ENCODE measurements at places on chromosomes 13 and 19.

DNA sequence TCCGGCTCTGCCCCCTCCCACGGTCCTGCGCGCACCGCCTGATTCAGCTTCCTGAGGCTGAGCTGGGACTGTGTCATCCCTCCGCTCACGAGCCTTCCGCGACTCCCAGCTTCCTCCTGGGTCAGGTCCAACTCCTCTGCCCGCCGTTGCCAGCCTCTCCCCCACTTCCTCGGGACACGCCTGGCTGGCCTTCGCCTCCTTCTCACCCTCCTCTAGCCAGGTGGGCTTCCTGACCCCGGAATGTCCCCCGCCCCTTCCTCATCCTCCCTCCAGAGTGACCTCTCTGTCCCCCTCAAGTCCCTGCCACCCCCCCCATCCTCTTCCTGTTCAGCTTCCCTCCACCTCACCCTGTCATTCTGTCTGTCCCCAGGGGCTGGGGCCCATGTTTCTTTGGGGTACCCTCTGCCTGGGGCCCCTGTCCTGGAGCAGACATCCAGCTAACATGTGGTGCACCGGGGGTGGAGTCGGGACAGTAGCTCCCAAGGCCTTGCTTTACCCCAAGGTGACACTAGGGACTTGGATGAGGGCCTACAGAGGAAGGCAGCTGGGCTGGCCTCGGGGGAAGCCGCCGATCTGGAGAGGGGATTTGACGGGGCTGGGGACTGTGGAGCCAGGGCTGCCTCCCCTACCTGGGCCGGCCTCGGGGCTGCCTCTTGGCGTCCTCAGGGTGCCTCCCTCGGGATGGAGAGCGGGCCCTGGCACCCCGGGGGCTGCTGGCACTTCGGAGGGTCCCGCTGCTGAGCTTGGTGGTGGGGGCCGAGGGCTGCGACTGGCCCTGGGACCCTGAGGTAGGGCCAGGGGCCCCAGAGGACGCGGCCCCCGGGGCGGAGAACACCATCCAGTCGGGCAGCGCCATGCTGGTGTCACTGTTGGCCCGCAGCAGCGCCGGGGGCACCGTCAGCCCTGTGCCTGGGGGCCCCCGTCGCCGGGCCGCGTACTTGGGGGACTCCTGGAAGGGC, 16.5 kb downstream of the SHANK1 start:
- DNase-seq, result no peak

- DNase-seq, result no peak
These were observed 242.0 kb downstream of the NDFIP2 start for GRCh38 chr13:79722885-79723445.

DNA sequence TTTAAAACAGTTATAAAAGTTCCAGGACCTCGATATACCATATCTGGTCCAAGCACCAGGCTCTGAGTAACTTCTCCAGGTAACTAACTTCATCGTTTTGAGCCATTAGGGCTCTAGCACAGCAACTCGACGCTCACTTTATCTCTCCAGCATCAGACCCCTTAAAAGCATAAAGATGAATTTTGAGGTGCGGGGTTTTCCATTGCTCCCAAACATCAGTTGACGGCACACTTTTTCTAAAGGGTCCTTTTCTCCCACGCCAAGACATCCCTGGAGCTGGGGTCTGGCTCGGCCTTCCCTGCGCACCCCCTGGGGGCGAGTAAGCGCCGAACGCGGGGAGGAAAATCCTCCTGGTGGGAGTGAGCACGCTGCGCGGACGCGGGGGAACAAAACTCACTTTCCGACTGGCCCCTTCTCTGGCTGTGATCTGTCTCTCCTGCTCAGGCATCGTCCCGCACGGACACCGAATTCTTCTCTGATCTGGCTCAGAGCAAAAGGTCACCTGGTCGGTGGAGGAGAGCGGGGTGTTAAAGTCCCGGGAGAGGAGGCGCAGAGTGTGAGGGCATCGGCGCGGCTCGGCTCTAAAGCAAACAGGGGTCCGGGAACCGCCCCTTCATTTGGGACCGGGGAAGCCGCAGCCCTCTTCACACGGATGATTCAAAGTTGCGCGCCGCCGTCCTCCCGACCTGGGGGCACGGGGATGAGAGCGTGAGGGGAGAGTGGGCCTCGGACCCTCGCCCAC, at the start of gene ATP7B:
TSS of gene ATP7B (minus strand) at position 561 of the 742 bp plus-strand sequence. CDS start at position 448, 113 bp downstream.
- DNase-seq, result no peak

- no peak for DNase-seq
These were observed 220.0 kb downstream of the TEX29 start for GRCh38 chr13:111540486-111540885.

- no peak for DNase-seq
These were observed 32.3 kb upstream of the AKAP11 start for GRCh38 chr13:42239644-42240043.

DNA sequence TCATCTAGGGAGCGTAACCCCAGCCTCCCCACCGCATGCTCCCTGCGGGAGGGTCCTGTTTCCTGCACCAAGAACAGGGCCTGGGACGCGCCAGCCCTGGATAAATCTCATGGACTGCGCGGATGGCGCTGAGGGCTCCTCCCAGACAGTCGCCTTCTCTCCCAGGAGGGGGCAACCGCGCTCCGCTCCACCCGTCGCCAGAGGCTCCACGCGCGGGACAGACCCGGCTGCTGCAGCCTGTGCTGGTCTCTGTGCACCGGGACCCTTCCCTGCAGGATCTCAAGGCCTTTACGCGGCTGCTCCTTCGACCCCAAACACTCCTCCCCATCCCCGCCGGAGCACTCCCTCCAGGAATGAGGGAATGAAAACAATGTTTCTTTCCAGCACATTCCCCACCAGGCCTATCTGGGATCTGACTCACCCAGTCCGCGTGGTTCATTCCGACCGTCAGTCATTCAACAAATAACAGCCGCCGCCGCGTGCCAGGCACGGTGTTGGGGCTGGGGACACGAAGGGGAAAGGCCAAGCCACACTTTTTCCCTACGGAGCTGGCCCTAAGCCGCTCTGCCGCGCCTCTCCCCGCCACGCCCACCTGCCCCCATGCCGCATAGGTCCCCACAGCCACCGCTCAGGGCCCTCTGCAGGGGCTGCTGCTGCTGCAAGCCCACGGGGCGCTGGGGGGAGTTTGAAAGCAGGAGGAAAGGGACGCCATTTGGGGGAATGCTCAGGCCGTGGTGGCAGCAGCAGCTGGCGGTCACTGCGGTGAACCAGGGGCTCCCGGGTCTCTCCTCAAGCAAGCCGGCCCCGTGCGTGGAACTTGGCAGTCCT, 6.0 kb downstream of the PNMA8B start:
- peak; percentile 83 for DNase-seq

- no peak for DNase-seq
These were observed 5.6 kb downstream of the TMEM59L start for GRCh38 chr19:18618236-18618635.

DNA sequence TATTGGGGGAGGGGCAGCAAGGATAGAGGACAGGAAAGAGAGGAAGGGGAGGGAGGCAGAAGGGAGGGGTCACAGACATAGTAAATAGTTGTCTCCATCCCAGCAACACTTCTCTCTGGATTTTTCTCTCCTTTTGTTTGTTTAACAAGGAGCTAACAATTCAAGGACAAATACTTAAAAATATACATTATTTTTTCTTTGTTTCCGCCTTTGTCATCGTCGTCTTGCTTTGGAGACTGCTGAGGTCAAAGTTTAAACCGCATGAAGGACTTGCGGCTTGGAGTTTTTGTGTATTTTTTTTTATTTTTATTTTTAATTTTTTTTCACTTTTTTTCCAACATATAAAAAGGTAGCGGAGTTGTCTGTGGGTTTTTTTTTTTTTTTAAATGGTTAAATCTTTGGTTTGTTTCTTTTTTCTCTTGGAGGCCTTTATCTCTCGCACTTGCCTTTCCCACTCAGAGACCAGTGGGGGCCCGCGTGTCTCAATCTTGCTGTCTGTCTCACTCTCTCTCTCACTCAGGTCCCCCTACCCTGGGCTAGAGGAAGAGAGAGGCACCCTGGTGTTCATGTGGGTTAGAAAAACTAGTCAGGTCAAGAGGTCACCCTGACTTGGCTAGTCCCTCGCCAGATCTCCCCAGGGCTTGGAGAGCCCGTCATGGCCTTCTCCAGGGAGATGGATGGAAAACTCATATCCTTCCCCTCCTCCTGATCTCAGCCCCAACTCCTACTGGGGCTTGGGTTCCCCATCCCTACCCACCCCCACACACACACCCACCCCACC, 11.0 kb downstream of the ZNF574 start:
- DNase-seq, result no peak

DNA sequence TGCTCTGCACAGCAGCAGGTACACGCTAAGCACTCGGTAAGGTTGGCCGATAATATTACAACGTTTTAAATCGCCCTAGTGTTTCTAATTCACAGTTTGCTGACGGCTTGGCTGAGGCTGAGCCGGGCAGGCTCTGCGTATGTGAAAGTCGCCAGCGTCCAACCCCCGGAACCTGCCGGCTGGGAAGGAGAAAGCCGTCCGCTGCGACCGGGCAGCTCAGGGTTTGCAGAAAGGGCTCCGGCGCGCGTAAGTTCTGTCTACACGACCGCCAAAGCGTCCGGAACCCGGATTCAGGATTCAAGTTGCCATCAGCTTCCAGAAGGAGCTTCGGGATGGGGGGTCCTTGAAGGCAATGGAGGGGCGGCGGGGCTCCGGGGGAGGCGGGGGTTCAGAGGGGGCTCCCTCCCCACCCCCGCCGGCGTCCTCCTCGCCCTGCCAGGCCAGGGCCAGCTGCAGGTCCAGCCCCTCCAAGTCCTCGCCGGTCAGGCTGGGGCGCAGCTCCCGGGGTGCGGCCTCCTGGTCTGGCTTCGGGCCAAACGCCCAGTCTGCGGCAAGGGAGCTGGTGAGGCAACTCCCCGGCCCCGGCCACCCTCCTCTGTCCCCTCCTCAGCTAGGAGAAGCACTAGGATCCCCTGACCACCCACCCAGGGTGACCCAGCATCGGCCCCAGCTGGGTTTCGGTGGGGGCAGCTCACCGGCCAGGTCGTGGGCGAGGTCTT, 575 bp downstream of the SMIM44 start:
- DNase-seq, result no peak

DNA sequence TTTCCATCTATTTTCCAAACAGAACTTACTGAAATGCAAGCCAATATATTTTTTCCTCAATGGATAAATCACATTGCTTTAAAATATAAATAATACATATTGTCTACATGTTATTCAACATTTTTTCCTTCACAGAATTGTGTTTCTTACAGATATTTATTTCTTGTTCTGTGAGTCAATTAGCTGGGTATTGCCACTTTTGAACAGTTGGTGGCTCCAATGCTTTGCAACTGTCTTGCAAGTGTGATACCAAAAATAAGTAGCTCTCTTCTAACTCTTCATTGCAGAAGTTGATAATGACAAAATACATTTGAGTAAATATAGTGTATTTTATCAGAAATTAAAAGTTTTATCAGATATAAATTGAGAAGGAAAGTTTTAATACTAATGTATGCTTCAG, 17.1 kb upstream of the GPC5 start:
- no peak for DNase-seq

- no peak for DNase-seq
These were observed 913 bp upstream of the ELAVL3 start for GRCh38 chr19:11481534-11482383.

DNA sequence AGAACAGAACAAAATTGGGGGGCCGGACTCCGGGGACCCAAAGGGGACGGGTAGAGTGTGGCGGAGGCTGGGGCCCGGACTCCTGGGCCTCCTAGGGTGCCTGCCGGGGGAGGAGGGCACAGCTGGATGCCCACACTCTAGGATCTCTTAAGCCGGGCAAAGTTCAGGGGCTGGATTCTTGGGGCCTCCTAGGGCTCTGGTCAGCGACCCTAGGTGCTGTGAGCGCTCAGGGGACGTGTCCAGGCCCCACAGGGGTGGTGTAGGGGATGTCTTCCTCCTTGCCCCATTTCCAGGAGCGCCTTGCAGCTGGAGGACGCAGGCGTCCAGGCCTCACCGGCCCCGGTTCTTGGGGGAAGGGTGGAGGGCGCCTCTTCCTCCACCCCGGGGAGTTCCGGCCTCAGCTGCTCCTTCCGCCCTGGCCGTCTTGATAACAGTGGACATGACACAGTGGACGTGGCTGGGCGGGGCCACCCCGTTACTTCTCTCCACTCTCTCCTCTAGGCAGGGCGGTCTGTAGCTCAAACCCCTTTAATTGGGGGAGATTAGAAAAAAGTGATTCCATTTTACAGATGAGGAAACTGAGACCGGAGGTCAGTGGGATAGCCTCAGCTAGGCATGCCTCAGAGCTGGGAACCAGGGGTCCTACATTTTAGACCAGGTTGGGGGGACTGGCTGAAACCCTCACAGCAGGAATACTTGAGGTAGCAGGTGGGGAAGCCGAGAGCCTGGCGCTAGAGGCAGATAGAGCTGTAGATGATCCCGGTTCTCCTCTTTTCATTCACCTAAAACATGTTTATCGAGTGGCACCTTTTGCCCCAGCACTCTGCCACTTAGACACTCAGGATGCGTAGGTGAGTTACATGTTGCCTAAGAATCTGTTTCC, 705 bp downstream of the STXBP2 start:
- no peak for DNase-seq

DNA sequence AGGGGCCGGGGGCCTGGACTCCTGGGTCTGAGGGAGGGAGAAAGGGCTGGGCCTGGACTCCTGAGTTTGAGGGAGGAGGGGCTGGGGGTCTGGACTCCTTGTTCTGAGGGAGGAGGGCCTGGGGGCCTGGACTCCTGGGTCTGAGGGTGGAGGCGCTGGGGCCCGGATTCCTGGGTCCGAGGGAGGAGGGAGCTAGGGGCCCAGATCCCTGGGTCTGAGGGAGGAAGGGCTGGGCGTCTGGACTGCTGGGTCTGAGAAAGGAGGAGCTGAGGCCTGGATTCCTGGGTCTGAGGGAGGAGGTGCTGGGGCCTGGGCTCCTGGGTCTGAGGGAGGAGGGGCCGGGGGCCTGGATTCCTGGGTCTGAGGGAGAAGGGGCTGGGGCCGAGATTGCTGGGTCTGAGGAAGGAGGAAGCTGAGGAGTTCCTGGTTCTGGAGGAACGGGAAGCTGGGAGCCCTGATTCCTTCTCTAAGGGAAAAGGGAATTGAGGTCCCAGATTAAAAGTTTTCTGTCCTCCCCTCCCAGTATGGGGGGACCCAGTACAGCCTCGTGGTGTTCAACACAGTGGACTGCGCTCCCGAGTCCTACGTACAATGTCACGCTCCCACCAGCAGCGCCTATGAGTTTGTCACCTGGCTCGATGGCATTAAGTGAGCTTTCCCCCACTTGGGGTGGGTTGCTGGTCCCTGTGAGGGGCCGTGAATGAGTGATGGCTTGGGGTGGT, 721 bp downstream of the MED25 start:
- DNase-seq, result peak; percentile 79

All from suprapubic skin (tissue), 4 donors.